Body of pancreas (tissue), 4 donors: ENCODE measurements at places on chromosomes 7 and 10. TPM values are rescaled to one million over a fixed set of nuclear protein-coding genes. Genes with fewer than 3 reads are reported as not detected.

The SEMA3D gene
- total RNA-seq = 0.66 TPM

DNA sequence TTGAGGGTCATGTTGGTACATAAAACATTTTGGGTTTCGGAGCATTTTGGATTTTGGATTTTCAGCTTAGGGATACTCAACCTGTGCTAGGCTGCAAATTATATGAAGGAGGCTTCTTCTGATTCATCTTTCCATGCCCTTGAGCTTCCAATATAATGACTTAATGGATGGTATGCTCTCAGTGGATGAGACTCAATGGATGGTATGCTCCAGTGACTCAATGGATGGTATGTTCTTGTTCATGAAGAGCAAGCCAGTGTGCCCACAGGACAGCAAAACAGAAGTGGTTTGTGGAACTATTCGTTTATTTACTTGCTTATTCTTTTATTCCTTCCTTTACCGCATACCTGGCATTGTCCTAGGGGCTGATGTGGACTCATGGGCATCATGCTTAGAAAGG, 969.6 kb downstream of the LRMDA start:
- H3K4me1 ChIP-seq = no peaks in the 10 kb centered on the region
- H3K27ac ChIP-seq = no peak overlapping the region
- H3K27me3 ChIP-seq = no peaks in the 10 kb centered on the region
- no peak overlapping the region for H3K4me3 ChIP-seq
- H3K36me3 ChIP-seq = no peaks in the 10 kb centered on the region

DNA sequence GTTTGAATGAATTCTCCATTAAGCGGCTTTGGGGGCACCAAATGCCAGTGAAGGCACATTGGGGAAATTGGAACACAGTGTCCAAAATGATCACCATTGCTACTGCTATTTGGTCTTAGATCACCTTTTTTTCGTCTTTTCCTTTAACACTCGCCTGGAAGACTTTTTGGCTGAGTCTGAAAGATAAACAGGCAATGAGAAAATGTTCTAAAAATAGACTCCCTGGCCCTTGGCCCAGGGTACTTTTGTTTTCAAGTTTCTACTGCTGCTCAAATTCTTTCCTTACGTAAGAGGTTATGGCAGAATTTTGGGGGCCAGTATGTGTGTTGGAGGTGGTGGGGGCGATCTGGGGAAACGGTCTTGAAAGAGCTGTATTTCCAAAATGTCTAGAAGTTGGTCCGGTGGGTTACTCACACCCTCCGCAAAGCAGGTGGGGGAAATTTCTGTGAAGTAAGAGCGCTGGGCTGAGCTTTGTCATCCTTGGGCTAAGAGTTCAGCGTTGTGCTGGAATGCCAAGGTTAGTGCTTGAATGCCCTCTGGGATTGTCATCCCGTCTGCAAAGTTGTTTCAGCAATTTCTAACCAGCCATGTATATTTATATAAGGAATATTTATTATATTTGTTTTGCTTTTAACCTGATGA, 1.3 kb upstream of the ITPRIP start:
- no peaks in the 10 kb centered on the region for H3K27me3 ChIP-seq
- peak; percentile 75 for DNase-seq

DNA sequence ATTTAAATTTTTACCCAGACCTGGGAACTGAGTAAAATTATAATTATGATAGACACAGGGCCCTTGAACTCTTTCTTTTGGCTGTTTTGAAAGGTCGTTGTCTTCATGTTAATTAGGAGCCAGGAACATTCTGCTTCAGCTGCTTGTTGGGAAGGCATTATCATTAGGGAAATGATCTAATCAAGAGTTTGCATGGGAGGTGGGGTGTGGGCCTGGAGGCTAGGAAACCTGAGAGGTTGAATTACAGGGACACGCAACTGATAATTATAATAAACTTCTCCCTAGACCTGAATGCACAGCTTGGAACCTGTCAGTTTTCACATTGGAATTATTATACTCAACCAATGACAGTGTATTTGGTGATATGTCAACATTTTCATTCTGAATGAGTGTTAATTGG, 237.7 kb downstream of the CACNB2 start:
- no peaks in the 10 kb centered on the region for H3K4me1 ChIP-seq
- no peak overlapping the region for H3K4me3 ChIP-seq
- DNase-seq = no peak
- H3K27me3 ChIP-seq = no peaks in the 10 kb centered on the region
- H3K36me3 ChIP-seq = no peaks in the 10 kb centered on the region

DNA sequence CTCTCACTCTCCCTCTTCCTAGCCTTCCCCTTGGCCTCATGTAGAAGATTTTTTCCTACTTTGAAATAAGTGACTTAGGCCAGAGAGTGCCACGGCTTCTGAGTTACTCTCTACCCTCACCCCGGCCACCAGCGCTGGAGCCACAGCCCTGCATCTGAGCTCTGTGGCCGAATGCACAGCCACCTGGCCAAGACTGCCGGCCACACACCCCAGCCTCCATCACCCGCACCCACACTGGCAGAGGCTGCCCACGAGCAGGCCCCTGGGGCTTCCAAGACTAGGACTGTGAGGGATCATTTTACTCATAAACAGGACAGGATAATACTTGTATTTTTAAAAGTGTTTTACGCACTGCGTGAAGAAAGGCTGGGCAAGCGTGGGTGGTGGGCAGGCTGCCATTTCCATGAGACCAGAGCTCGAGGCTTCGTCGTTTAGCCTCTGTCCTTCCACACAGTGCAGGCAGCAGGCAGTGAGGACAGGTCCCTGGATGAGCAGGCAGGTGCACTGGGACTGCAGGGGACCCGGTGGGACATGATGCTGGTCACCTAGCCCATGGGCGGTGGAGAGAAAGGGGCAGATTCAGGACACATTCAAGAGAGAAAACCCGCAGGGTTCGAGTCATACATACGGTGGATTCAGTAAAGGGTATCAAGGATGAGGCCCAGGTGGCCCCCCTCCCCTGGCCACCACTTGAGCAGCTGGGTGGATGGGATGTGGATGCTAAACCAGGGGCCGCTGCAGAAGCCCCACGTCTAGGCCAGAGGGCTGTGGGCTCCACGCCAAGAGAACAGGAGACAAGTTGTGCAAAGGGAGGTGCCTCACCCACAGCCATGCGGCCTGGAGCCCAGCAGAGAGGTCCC, 35.5 kb upstream of the RNF32 start:
- no peak for DNase-seq
- no peaks in the 10 kb centered on the region for H3K36me3 ChIP-seq
- H3K27me3 ChIP-seq = no peaks in the 10 kb centered on the region
- peaks cover 28% of the 10 kb centered on the region for H3K4me1 ChIP-seq
- H3K4me3 ChIP-seq = no peak overlapping the region

DNA sequence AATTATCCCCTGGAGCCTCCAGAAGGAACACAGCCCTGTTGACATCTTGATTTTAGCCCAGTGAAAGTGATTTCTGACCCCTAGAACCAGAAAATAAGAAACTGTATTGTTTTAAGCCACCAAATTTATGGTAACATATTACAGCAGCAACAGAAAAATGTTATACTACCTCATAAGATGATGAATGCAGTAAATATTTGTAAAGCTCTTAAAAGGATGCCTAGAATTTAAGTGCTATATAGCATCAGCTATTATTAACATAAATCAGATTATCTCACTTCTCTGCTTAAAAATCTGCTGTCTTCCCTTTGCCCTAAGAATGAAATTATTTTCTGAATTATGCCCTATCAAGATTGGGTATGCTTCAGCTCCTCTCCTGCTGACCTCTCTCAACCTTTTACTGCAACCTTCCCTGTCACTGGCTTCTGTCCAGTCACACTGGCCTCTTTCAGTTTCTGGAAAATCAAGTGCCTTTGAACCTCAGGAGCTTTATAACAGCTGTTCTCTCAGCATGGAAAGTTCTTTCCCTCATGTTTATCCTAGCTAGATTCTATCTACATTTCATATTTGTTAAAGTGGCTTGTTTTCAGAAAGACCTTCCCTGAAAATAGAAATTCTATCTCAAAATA, 78.9 kb downstream of the GPR37 start:
- H3K4me3 ChIP-seq = no peak overlapping the region
- H3K27ac ChIP-seq = no peak overlapping the region
- H3K36me3 ChIP-seq = no peaks in the 10 kb centered on the region
- H3K27me3 ChIP-seq = no peaks in the 10 kb centered on the region
- H3K4me1 ChIP-seq = no peaks in the 10 kb centered on the region

DNA sequence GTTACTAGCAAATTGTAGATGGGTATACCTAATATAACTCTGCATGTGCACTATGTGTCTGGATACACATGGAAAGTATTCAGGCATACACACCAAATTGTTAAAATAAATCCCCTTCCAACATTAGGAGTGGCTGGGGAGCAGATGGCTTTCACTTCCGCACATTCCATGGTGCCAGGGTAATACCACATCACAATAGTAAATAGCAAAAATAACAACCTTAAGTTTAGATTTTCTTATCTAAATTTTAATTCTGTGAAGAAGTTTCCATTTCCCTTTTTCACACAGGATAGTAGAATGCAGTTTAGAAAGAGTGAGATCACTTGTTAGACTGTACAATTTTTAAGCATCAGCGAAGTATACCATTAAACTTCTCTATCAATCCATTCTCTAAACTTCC, 5.8 kb upstream of the ALOX5 start:
- no peak for DNase-seq
- H3K27ac ChIP-seq = no peak overlapping the region
- H3K27me3 ChIP-seq = no peaks in the 10 kb centered on the region
- no peak overlapping the region for H3K4me3 ChIP-seq
- no peaks in the 10 kb centered on the region for H3K36me3 ChIP-seq
